ENCODE measurements at places on chromosomes 7 and 10. TPM values are rescaled to one million over a fixed set of nuclear protein-coding genes. Genes with fewer than 3 reads are reported as not detected.

- H3K27ac ChIP-seq, result peak overlapping the region; percentile 77
- peaks cover 38% of the 10 kb centered on the region for H3K4me1 ChIP-seq
- peaks cover 3% of the 10 kb centered on the region for H3K27me3 ChIP-seq
- peaks cover 21% of the 10 kb centered on the region for H3K36me3 ChIP-seq
These were observed 10.9 kb upstream of the INPP5A start for GRCh38 chr10:132526676-132527075.

DNA sequence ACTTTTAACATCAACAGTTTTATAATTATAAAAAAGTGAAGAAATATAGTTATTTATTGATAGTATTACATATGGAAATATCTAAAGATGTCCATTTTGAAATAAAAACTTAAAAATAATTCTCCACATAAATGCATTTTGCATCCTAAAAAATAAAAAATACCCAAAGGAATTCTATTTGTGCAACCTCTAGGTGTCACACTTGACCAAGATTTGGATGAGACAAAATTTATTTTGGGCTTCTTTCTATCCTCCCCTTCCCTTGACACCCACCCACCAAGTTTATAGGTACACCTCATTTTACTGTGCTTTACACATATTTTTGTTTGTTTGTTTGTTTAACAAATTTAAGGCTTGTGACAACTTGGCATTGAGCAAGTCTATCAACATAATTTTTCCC lies 3.3 kb upstream of the THSD7A start:
- no peak overlapping the region for H3K4me3 ChIP-seq
- no peaks in the 10 kb centered on the region for H3K4me1 ChIP-seq
- no peaks in the 10 kb centered on the region for H3K27me3 ChIP-seq
- no peaks in the 10 kb centered on the region for H3K36me3 ChIP-seq
- no peak for DNase-seq

GRCh38 chr7:1906087-1906830 lies 236.2 kb downstream of the ELFN1 start:
- H3K27ac ChIP-seq, result no peak overlapping the region
- H3K27me3 ChIP-seq, result peaks cover 2% of the 10 kb centered on the region

Gene OR2A5
- not detected for total RNA-seq

DNA sequence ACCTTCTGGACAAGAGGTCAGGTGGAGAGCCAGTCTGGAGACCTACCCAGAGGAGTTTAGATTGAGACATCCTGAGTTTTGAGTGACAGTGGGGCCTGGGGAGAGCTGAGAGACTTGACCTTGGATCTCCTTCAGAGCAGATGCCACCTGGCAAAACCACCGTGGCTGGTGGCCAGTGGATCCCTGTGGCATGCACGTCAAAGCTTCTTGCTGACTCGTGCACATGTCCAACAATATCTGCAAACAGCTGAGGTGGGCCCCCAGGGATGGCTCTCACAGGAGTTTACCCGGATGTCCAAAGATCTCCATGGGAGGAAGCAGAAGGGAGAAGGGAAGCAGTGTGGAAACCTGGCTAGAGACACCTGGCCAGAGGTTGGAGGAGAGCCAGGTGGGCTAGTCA lies 230.5 kb downstream of the FANK1 start:
- no peak overlapping the region for H3K4me3 ChIP-seq
- H3K27me3 ChIP-seq, result peaks cover 4% of the 10 kb centered on the region
- H3K36me3 ChIP-seq, result no peaks in the 10 kb centered on the region
- peaks cover 12% of the 10 kb centered on the region for H3K4me1 ChIP-seq
- H3K27ac ChIP-seq, result no peak overlapping the region

Gene CPA5
- not detected for total RNA-seq

DNA sequence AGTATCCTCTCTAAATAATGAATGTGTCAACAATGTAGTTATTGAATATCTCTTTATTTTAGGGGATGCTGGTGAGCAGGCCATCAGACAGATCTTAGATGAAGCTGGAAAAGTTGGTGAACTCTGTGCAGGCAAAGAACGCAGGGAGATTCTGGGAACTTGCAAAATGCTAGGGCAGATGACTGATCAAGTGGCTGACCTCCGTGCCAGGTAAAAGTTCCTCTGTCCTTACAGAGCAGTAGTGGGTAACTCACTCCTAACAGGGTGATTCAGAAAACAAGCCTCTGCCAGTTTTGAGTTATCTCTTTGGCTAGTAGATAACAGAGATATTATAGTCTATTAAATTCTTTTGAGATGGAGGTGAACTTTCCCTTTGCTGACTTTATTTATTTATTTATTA lies 67.3 kb downstream of the AP3M1 start:
- H3K4me3 ChIP-seq, result no peak overlapping the region
- H3K4me1 ChIP-seq, result peaks cover 51% of the 10 kb centered on the region
- no peak for DNase-seq
- peak overlapping the region; percentile 16 for H3K27ac ChIP-seq

DNA sequence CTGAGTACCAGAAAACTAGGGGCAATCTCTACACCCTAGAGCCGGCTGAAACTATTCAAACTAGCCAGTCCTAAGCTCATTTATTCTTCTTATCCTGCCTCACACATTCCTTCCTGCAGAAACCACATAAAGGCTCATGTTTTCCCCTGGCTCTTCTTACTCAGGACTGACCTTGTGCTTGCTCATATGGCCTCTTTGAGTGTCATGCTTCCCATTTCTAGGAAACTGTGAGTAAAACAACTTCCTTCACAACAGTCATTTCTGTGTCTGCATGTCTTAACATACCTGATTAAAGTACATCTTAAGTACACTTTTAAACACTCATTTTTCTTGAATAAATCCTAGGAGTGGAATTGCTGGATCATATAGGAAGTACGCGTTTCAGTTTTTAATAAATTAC lies 52.3 kb upstream of the KIAA1217 start:
- H3K27me3 ChIP-seq, result no peaks in the 10 kb centered on the region
- no peak for DNase-seq
- H3K4me3 ChIP-seq, result no peak overlapping the region

Gene IFIT1
- total RNA-seq, result 48.2 TPM

DNA sequence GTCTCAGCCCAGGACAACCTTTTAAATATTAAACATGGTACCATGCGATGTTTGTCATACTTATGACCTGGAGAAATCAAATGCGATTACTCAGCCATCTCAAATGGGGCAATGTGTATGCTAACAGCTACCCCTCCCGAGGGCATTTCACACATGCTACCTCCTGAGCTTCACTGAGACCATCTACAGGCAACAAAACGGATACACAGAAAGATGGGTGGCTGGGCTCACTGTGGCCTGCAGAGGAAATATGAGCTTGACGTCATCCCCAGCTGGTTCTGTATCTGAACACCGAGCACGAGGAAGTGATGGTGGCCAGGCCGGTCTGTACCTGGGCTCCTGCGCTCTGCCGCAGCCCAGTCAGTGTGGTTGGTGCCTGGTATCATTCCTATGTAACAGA lies 374.3 kb downstream of the RPS24 start:
- DNase-seq, result no peak
- peaks cover 19% of the 10 kb centered on the region for H3K4me1 ChIP-seq
- no peak overlapping the region for H3K4me3 ChIP-seq
- H3K27ac ChIP-seq, result no peak overlapping the region
- no peaks in the 10 kb centered on the region for H3K36me3 ChIP-seq

All from HFFc6 (cell line).